ENCODE measurements at places on chromosomes 12 and 14.
A peak's percentile ranks its signal among the peaks of the same experiment; 100 is the strongest.

- no peak for DNase-seq
Measured at GRCh38 chr14:57212919-57213318, 55.8 kb downstream of the EXOC5 start.

DNA sequence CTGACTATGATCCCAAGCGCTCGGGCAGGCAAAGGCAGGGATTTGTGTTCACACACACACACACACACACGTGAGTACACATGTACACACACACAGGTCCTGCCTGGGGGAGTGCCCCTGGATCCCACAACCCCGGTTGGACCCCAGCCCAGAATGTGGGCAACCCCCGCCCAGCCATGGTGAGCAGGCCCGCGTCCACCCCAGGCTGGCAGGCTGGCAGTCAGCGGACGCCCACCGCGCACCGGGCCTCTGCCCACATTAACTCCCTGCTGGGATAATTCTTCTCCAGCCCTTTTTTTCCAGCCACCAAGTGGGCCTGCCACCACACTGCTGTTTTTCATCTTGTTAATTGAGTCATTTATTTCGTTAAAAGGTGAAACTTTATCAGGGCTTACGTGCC, 256.2 kb downstream of the BCL11B start:
- no peak for DNase-seq

GRCh38 chr12:1918081-1918883, at the start of gene CACNA2D4:
TSS of gene CACNA2D4 (minus strand) at chr12:1918652. CDS start at chr12:1918473, 179 bp downstream.
- no peak for DNase-seq

GRCh38 chr12:65602610-65603295, 221.5 kb upstream of the HMGA2 start:
- peak; percentile 12 for DNase-seq

- no peak for DNase-seq
Measured at GRCh38 chr12:47740606-47741339, 15.5 kb upstream of the ENDOU start.

DNA sequence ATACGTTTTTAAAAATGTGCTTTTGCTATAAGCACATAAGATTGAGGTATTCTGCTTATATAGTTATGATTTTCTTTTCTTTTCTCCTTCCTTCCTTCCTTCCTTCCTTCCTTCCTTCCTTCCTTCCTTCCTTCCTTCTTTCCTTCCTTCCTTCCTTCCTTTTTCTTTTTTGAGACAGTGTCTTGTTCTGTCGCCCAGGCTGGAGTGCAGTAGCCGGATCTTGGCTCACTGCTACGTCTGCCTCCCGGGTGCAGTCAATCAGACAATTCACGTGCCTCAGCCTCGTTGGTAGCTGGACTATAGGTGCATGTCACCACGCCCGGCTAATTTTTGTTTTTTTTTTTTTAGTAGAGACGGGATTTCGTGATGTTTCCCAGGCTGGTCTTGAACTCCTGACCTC, 5.8 kb downstream of the CFAP54 start:
- no peak for DNase-seq

GRCh38 chr14:68924186-68925158, 54.6 kb downstream of the ACTN1 start:
- no peak for DNase-seq

DNA sequence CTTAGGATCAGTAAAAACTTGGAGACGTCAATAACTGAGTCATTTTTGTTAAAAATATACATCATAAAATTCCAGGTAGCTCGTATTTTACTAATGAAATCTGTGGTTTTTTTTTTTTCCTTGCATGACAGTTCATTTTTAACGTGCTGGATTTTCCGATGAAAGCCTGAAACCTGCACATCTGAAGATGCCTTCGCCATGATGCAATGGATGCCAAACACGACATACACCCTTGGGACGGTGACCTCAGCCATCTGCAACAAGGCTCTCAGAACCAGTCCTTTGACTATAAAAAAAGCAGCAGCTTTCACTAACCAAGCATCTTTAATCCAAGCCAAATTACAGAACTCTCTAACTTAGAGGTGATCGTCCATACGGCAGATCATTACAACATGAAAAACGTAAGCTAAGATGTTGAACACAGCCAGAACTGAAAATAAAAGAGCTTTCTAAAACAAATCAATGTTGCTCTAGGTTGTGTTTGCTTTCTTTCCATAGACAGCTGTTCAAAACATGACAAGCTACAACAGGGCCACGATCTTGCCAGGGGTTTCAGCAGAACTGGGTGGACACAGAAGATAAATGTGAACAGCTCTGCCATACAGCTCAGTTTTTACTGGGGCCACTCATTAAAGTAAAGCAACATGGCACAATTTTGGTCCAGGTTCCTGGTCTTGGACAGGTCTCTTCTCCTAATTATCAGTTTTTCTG, 7.8 kb downstream of the NIN start:
- DNase-seq, result no peak

DNA sequence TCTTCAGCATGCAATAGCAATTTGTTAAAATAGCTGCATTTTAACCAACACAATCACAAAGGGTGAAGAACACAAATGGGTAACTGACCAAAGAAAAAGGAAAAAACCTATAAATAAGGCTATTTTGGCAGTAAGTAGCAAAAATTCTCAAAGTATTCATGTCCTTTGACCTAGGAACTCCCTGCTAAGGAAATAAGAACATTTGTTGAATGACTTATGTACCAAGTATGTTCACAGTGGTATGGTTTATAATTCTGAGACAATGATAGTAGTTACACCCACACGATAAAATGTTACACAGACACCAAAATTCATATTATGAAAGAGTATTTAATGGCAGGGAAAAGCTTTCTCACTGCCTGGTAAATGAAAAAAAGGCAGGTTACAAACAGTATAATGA, 16.9 kb downstream of the CCDC88C start:
- DNase-seq, result no peak
